ENCODE measurements at places on chromosomes 3 and 15.

DNA sequence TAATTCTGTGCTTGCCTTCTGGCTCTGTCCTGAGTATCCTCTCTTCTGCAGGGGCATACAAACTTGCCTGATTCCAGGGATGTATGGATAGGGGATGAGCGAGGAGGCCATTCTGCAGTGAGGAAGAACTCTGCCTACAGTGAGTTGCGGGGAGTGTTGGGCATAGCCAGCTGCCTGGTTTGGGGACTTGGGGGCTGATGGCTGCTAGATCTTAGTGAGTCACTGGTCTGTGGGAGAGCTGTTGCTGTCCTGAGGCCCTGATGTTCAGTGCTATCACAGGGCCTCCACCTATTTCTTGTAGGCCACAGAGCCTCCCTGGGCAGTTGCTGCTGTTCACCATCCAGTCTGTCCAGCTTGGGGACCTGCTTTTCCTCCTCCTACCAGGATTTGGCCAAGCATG lies 20.3 kb downstream of the CDAN1 start:
- DNase-seq = no peak

DNA sequence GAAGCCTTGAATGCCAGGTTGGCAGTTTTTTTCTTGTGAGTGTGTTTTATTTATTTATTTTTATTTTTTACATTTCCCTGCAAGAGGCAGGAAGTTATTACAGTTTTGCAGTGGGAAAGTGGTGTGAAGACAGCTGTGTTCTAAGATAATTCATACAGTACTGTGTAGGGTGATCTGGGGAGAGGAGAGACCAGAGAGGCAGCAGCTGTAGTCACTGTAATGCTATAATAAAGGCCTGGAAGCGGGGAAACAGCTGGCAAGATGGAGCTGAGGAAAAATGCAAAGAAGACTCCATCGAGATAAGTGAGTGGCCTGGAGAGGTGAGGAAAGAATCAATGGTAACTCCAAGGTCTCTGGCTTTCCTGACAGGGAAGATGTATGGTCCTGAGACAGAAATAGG lies 23.1 kb downstream of the CNTN3 start:
- DNase-seq = no peak

DNA sequence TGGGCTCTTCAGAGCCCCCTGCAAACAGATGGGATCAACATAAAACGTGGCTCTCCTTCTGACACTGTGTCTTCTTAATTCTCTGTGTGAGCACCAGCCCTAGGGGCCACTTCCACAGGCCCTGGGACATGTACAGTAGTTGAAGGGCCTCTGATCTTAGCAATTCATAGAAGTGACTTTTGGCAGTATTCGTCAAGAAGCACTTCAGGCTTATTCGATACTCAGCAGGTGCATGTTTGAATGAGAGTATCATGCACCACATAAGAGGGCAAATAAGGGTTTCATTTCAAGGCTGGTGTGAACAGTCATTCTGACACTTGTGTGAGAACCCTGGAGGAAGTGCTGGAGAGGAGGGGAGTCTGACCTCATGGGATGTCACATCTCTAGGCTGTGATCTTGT lies 113.9 kb downstream of the GABRG3 start:
- DNase-seq = no peak

GRCh38 chr3:105904251-105904650 lies 35.4 kb upstream of the CBLB start:
- no peak for DNase-seq

GRCh38 chr3:181302960-181303359 lies 313.4 kb upstream of the DNAJC19 start:
- DNase-seq = no peak

DNA sequence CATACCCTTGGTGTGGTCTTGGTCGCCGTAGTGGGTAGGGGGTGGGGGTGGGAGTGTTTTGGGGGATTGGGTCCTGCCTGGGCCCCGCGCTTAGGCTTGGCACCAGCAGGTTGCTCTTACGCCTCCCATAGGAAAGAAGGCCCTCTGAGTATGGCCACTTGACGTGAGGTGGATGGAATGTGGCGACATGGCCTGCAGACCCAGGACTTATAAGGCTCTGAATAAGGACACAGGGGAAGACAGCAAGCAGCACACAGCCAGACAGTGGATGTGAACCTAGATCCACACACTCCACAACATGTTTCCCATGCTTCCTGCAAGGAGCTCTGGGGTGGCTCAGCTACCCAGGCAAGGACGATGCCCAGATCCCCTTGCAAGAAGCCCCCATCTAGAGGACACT lies 12.4 kb downstream of the RBPMS2 start:
- no peak for DNase-seq

GRCh38 chr3:143002083-143002712 lies 828 bp downstream of the U2SURP start:
- peak; percentile 4 for DNase-seq

GRCh38 chr3:126936853-126937425 lies 46.0 kb upstream of the PLXNA1 start:
- no peak for DNase-seq

DNA sequence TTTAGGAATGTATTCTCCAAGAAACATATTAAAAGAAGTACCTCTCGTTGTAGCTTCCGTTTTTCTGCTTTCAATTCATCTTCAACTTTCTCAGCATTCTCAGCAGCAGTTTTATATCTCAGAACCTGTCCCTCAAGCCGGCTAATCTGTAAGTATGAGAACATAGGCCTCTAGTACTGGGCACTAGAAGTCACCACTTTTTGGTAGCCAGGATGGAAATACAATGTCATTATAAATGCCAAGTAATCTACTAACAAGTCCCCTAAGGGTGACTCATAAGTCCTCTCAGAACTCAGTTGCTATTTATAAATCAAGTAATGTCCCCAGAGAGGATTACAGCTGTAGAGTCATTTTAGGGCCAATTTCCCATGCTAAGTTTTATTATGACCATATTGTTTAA lies 61.1 kb downstream of the MLH1 start:
- no peak for DNase-seq

DNA sequence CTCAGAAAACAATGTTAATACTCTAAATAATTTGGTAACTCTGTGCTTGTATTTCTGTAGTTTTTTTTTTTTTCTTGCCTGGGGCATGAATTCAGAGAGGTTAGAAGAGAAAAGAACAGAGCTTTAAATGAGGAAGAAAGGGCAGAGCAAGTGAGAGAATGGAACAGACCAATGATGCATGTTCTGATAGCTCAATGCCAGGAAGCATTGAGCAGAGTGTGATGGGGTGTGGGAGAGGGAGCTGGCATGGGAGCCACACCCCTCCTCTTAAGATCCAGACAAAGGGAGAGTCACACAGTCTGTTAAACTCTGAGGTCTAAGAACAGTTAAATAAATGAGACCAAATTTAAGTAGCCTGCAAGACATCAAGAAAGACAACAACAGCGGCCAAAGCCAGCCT lies 538.6 kb downstream of the TUSC7 start:
- DNase-seq = no peak

- no peak for DNase-seq
These were observed 4.6 kb upstream of the TBL1XR1 start for GRCh38 chr3:177201700-177202397.

DNA sequence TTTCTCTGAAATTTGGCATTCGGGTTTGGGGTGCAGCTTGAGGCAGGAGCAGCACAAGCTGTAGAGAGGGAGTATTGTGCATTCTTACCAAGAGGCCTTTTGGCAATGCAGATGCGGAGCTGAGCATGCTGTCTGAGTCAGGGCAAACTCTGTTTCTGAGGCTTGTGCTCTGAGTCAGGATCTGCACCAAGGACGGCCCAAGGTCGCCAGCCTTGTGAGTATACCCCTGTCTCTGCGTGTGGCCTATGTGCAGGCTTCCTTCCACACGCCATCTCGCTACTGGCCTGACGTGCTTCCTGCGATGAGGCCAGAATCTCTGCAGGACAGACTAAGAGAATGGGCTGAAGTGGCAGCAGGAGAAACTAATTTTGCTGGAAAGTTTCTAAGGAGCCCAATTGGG lies 83.8 kb upstream of the ROPN1 start:
- no peak for DNase-seq

DNA sequence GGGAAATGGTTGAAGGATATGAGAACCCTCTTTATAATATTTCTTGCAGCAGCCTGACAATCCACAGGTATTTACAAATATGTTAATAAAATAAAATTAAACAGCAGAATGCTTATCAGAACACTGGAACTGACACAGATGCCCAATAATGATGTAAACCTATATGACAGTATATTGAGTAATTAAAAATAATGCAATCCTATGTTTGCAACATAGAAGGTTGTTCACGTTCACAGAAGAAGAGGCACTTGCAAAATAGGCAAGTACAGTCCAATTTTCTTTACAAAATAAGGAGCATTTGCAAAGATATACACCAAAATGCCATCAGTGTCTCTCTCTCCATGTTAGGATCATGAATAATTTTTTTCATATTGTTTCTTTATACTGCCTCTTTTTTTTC lies 397.0 kb upstream of the WNT5A start:
- DNase-seq = no peak

DNA sequence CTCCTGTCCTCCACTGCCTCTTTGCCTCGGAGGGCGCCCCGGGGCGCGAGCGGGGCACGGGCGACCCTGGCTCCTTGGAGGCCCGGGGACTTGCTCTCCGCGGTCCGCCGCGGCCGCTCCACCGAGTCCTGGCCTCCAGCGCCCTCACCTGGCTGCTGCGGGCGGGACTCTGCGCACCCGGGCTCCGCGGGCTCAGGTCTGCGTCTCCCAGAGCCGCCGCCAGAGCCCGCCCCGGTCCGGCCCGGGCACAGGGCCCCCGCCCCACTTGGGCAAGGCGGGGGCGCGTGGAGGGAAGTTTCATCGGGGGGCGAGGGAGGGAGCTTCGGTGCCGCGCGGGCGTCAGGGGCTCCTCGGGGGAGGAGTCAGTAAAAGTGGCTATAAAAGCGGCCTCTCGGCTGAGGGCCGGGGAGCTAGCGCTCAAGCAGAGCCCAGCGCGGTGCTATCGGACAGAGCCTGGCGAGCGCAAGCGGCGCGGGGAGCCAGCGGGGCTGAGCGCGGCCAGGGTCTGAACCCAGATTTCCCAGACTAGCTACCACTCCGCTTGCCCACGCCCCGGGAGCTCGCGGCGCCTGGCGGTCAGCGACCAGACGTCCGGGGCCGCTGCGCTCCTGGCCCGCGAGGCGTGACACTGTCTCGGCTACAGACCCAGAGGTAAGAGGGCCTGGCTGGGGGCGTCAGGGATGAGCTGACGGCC lies at the start of gene CEMIP:
TSS of gene CEMIP (plus strand) at position 407 of the 694 bp plus-strand sequence. CDS start 94,510 bp downstream, outside the sequence.
- DNase-seq = peak; percentile 41

- DNase-seq = no peak
These were observed 10.1 kb downstream of the SEMA3F start for GRCh38 chr3:50164984-50165909.

- no peak for DNase-seq
These were observed 246.4 kb downstream of the SLC9A9 start for GRCh38 chr3:143601723-143602484.

- no peak for DNase-seq
These were observed 95.9 kb downstream of the MEIS2 start for GRCh38 chr15:37004373-37004869.

DNA sequence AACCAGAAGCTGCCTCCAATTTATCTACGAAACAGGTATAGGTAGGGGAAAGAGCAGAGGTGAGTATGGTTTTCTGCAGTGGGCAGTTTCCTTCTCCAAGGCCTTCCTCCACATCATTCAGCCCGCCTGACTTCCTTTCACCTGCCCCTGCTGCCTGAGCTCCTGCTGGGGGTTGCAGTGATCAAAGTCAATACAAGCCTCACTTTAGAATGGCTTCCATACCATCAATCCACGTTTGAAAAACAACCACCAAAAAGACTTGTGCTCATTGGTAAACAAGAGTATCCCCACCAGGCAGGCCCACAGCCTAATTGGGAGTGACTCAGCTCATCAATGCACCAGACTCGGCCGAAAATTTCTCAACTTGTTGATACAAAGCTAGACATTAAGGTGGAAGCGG lies 159.9 kb downstream of the MAGI1 start:
- no peak for DNase-seq

GRCh38 chr15:75163150-75163564 lies 38.5 kb upstream of the C15orf39 start:
- no peak for DNase-seq

DNA sequence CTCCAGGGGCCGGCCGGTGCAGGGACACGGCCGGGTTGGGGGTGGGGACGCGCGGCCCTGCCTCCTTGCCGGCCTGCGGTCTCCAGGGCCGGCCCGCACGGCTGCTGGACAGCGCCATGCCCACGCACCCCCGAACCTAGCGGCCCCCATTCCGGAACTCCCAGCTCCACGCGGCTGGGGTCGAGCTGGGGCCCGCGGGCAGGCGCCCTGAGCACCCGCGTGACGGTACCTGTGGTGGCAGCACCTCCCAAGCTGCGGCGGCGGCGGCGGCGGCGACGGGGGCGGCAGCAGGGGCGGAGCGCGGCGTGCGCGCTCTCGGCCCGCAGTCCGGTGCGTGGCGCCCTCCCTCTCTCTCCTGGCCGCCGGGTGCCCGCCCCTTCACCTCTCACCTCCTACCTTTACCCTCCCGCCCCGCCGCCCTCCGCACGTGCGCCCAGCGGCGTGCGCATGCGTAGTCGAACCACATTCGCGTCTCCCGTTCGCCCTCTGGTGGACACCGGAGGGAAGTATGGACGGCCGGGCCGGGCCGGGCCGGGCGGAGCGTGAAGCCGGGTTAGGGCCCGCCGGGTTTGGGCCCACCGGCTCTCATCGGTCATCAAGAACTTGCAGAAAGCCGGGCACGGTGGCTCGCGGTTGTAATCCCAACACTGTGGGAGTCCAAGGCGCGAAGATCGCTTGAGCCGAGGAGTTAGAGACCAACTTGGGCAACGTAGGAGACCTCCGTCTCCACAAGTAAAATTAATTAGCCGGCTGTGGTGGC lies at the start of gene SCAP:
TSS of gene SCAP (minus strand) at position 372 of the 760 bp plus-strand sequence. CDS start 32,948 bp downstream, outside the sequence.
- peak; percentile 63 for DNase-seq

DNA sequence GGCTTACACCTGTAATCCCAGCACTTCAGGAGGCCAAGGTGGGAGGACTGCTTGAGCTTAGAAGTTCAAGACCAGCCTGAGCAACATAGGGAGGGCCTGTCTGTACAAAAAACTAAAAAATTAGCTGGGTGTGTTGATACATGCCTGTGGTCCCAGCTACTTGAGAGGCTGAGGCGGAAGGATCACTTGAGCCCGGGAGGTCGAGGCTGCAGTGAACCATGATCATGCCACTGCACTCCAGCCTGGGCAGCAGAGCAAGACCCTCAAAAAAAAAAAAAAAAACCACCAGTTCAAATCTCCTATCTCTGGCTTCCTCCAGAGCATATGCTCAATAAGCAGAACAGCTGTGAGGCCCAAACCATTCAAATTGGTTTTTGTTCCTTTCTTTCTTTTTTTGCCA lies 53.4 kb downstream of the ZNF609 start:
- no peak for DNase-seq

DNA sequence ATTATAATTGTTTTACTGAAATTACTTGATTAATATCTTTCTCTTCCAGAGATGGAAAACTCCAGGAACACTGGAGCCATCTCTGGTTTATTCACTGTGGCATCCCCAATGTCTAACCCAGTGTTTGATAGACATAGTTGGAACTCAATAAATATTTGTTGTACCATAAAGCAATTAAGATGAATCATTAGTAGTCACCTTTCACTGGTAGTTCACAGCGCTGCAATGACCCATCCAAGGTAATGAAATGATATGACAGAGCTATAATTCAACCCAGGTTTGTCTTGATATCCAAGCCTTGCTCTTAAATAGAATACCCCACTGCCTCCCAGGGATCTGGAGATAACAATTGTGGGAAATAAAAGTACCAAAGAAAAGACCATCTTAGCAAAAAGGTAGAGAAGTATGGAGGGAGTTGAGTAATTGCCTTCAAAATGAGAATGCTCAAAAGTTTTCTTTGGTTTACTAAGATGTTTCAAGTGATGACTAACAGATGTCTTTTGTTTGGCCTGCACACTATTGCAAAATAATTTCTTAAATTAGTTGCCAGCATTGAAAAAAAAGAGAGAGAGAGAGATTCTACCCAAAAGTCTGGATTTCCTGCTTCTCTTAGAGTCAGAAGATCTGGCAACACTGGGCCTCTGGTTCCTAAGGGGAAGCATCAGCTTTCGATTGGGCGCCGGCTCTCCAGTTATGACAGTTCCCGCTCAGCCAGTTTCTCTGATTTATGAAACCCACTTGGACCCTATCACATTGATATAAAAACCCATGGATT lies 348.5 kb downstream of the ERC2 start:
- DNase-seq = no peak

All from renal cortex interstitium (tissue), 15 donors.